ENCODE measurements at places on chromosomes 11 and 22.

GRCh38 chr11:29682856-29683255, 334.0 kb downstream of the KCNA4 start:
- no peak for DNase-seq

GRCh38 chr22:45880091-45880715, 96.8 kb downstream of the WNT7B start:
- no peak for DNase-seq

GRCh38 chr11:76631566-76632308, 38.8 kb downstream of the LRRC32 start:
- no peak for DNase-seq

- DNase-seq: no peak
Measured at GRCh38 chr22:32325811-32326237, 31.8 kb upstream of the RFPL3 start.

- DNase-seq: no peak
Measured at GRCh38 chr11:64218628-64219353, 7.2 kb downstream of the TRPT1 start.

- DNase-seq: no peak
Measured at GRCh38 chr11:76181371-76181770, 24.9 kb downstream of the WNT11 start.

- DNase-seq: no peak
Measured at GRCh38 chr11:724778-725386, 18.9 kb downstream of the EPS8L2 start.

DNA sequence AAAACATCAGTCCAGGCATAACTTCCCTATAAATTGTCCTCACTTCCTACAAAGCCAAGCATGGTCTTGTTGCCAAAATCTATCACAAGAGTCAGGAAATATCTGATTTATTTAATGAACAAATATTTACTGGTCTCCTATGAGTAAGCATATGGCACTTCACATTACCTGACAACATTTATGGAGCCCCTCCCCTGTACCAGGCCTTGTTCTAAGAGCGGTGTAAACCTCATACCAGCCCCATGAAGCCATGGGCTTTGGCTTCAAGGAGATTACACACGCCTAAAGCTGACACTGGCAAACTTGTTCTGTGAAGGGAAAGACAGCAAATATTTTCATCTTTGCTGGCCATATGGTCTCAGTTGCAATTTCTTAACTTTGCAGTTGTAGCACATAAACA, 43.0 kb upstream of the EIF3D start:
- DNase-seq: no peak

DNA sequence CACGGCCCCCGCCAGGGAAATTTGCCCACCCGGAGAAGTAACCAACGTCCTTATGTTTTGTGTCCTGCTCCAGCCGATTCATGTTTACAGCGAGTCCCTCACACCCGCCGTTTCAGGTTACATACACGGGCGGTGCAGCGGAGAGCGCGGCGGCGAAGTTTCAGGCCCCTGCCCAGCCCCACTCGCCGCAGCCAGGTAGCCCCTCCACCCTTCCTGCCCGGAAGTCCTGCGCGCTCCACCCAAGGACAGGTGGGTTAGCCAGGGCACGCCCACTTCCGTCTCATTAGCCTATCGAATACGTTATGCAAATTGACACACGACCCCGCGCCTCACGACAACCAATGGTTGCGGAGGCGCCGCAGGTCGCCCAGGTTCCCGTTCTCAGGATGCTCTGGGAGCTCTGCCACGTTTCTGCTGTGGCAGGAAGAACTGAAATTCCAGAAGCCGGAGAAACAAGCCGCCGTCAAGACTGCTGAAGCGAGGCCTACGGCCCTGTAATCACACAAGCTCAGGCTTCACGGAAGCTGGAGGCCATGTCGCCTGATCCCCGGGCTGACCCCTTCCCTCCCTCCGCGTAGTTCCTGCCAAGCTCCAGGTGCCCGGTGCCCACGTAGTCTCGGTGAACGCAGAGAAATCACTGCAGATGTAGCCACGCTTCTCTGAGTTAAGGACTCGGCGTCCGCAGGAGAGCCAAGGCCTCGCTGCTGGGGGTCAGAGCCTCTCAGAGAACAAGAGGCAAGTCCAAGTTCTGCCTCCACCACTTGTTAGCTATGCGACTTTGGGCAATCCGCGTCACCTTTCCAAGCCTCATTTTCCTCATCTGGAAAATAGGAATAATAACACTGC, 22.4 kb upstream of the MYH9 start:
- no peak for DNase-seq

DNA sequence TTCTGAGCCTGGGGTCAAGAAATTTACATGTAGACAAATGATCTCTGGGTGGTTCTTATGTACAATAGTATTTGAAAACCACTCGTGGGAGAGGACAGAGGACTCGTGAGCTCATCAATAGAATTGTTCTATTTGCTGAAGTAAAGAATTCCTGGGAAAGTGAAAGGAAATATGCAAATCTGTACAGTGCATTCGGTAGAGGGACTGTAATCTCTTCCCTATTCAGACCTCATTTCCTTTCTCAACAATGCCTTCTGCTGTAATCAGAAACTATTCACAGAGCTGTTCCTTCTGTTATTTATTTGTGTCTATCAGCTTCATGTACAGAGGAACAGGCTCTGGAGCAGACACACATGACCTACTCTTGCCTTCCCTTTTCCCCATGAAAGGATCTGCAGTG, 709.4 kb upstream of the KIRREL3 start:
- DNase-seq: no peak

GRCh38 chr11:90453525-90453924, 230.7 kb upstream of the CHORDC1 start:
- DNase-seq: no peak

- DNase-seq: no peak
Measured at GRCh38 chr11:125886997-125887372, 483 bp upstream of the HYLS1 start.

GRCh38 chr11:61587541-61587941, 6.7 kb upstream of the SYT7 start:
- no peak for DNase-seq

DNA sequence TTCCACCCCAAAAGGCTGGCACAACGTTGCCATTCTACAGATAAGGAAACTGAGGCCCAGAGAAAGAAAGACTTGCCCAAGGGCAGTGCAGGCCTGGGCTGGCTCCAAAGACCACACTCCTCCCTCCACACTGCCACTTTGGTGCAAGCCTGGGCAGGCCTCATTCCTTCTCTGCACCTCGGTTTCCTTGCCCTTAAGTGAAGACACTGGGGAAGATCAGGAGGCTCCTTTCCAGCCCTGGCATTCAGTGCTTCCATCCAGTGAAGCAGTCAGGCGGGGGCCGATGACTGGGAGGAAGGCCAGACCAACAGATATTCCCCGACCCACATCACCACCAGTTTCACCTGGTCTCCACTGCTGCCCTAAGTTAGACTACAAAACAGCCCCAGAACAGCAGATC, 18.3 kb upstream of the TCF20 start:
- DNase-seq: no peak

- no peak for DNase-seq
Measured at GRCh38 chr22:47133061-47133969, 370.9 kb downstream of the TBC1D22A start.

- DNase-seq: no peak
Measured at GRCh38 chr11:128727320-128727719, 33.4 kb downstream of the FLI1 start.

DNA sequence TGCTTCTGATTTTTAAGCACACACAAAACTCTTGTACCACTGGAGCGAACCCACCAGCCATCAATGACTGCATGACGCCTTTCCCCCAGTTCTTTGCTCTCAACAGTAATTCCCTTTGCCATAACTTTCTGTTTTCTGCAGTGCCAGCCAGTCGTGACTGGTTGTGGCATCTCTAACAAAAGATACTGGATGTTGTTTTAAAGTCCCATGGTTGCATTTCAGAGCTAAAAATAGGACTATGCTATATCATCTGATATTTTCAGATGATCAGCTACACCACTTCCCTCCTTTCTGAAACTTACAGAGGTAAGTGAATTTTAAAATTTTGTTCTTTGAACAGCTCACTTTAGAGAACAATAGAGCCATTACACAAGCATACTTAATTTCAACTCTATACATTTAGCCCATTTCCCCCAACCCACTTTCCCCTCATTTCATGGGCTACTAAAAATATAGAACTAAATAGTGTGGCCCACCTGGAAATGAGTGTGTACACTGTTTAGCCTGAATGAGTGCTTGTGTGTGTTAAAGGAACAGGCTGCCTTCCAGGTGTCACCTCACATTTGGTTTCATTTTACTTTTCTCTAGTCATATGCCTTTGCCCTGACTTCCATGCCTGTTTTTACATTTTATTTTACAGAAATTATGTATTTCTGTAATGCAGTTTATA, 136.9 kb upstream of the ZC3H12C start:
- DNase-seq: no peak

DNA sequence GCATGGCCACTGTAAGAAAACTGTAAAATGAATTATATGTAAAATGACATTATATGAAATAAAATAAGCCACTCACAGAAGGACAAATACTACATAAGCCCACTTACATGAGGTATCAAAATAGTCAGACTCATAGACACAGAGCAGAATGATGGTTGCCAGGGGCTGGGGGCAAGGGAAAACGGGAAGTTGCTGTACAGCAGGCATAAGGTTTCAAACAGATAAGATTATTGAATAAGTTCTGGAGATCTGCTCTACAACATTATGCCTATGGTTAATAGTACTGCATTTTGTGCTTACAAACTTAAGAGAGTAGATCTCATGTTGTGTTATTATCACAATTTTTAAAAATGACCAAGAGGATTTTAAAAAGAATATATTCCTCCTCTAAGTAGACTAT, 32.7 kb upstream of the HEPHL1 start:
- no peak for DNase-seq

Data from stromal cell of bone marrow (primary cell).